ENCODE measurements at places on chromosomes 2 and 18. TPM values are rescaled to one million over a fixed set of nuclear protein-coding genes. Genes with fewer than 3 reads are reported as not detected.

The DSG1 gene
- total RNA-seq: 0.72 TPM

The THAP4 gene
- 64.8 TPM for total RNA-seq

The MTX2 gene
- total RNA-seq: 29.2 TPM

The ASB1 gene
- 25.2 TPM for total RNA-seq

The ASB18 gene
- not detected for total RNA-seq

The MERTK gene
- 2.2 TPM for total RNA-seq

The CNTNAP5 gene
- total RNA-seq: not detected

All from tracheal epithelial cell (primary cell).